Stimulated activated CD8-positive, alpha-beta memory T cell treated with anti-CD3 and anti-CD28 coated beads, Interleukin-7, amount 100 ng/mL, for 24 hours (primary cell): ENCODE measurements at places on chromosomes 11 and 22.

DNA sequence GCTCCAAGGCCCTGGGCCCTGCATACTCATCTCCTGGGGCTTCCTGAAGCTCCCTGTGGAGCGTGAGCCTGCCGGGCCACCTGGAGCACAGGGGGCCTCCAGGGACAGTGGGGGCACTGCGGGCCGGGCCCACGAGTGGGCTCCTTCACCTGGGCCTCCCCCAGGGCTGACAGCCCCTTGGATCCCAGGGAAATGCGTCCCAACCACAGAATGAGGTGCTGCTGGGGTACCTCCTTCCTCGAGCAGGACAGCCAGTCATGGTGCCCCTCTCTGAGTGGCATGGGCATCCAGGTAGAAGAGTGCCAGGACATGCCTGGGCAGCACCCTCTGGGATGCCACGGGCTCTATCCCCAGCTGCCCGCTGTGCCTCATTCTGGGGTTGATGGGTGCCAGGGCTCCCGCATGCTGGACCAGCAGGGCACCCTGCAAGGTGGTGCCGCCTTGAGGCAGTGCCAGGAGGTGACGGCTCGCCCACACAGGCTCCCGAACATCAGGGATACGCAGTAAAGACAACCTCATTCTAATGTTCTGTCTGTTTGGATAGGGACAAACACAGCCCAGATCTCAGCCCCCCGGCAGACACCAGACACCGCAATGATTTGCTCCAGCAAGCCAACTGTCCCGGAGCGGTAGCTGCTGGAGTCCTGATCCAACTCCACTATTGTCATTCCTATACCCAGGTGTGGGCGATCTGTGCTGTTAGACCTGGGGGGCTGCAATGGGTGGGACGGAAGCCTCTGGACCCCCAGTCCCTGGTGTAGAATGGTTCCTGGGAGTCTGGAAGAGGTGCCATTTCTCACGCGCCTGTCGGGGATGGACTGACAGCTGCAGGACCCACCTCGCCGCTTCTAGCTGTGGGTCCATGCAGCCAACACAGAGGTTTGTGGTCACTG, 25.8 kb downstream of the KRTAP5-5 start:
- no peak for DNase-seq

GRCh38 chr11:118913411-118914125, 12.2 kb downstream of the BCL9L start:
- no peak for DNase-seq

DNA sequence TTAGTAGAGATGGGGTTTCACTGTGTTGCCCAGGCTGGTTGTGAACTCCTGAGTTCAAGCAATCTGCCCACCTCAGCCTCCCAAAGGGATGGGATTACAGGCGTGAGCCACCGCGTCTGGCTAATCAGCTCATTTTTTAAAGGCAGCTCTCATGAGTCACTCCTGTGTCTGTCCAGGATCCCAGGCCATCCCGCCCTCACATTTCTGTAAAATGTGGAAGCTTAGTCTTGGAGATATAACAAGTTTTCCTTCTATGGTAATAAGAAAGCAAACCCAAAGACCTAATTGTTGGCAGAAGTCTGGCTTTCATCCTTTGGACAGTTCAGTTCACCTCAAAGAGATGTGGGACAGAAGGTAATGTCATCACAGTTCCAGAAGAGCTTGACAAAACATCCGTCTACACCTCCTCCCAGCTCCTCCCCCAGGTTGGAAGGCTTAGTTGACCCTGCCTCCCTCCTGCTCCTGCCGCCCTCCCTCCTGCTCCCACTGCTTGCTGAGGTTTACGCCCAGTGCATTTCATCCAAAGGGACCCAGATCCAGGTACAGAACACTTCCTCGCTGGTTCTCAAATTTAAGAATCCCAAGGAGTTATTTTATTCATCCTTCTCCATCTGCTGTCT, 6.4 kb downstream of the DRD2 start:
- no peak for DNase-seq

DNA sequence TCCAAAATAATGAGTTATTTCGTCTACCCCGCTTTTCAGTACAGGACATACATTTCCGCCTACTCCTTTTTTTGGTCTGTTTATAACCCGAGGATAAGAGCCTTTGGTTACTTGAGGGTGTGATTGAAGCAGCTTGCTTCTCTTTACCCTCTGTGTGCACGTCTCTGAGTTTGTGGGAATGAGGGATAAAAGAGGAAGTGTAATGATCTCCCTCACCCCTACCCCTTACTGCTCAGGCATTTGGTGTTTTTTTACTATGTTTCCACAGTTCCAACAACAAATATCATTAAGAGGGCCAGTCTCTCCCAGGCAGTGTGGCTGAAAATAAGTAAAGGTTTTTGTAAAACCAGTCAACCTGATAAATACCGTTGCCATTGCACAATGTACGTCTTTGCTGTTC, 83.2 kb upstream of the GAL start:
- DNase-seq: no peak

DNA sequence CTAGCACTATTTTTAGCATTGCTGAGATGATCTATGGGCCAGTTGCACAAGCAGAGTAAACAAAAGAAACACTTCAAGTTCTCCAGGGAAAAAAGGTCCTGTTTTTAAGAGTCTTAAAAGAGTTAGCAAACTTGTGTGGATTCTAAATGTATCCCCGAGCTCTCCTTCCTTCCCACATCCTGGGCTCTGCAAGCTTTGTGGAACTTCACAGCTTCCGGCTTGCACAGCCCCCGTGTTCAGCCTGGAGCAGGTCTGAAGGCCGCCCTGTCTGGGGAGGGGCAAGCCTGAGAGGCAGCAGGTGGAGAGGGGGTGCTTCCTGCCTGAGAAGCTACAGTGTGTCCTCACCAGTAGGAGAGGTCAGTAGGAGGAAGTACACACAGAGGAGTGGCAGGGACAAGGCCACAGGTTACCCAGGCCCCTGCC, 35.1 kb upstream of the SUSD2 start:
- no peak for DNase-seq

GRCh38 chr11:115682101-115682500, 177.9 kb upstream of the CADM1 start:
- DNase-seq: no peak

GRCh38 chr11:60241786-60242185, 1.2 kb downstream of the MS4A4E start:
- DNase-seq: no peak

DNA sequence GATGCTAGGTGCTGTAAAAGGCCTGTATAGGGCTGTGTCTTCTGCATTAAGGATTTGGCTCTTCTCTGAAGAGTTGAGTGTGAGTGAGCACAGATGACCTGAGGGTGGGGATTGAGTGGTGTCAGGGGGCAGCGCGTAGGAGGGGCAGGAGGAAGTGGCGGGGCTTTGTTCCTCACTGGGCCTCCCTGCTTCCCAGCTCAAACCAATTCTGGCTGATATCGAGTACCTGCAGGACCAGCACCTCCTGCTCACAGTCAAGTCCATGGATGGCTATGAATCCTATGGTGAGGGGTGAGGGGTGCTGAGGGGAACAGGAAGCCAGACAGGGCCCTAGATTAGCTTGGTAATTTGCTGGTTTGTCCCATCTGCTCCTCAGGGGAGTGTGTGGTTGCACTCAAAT, 9.1 kb downstream of the PHOX2A start:
- DNase-seq: no peak

GRCh38 chr11:112437096-112437495, 176.4 kb upstream of the PLET1 start:
- no peak for DNase-seq

GRCh38 chr11:31986201-31986889, 104.5 kb upstream of the RCN1 start:
- DNase-seq: no peak

DNA sequence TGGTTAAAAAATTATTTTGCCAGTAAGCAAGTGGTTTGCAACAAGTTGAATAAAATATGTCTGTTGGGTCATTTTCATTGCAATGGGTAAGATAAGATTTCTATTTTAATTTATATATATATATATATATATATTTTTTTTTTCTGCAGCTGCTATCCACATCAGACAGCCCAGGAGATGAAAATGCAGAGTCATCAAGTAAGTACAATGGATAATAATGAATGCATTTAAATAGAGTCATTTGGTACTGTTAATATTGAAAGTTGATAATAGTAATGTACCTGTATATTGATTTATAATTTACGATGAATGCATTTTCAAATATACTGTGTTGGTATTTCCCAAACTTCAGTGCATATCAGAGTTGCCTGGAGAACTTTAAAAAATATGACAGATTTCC, 11.5 kb downstream of the BIRC3 start:
- DNase-seq: no peak

DNA sequence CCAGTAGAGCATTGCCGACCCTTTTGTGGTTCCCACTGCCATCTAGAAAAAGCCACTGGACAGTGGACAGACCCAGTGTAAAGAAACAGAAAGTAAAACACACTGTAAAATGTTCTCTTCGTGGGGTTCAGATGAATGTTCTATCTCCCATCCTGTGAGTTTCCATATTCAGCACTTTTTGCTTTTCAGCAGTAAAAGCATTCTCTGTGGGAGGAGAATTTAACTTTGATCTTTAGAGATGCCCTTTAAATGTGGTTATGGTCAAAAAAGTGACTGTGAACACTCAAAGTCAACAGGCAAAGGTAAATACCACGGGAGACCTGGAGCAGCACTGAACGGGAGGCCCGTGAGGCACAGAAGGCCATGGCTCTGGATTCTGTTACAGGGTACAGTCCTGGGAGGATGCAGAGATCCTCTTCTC, 53.9 kb downstream of the FLI1 start:
- no peak for DNase-seq

DNA sequence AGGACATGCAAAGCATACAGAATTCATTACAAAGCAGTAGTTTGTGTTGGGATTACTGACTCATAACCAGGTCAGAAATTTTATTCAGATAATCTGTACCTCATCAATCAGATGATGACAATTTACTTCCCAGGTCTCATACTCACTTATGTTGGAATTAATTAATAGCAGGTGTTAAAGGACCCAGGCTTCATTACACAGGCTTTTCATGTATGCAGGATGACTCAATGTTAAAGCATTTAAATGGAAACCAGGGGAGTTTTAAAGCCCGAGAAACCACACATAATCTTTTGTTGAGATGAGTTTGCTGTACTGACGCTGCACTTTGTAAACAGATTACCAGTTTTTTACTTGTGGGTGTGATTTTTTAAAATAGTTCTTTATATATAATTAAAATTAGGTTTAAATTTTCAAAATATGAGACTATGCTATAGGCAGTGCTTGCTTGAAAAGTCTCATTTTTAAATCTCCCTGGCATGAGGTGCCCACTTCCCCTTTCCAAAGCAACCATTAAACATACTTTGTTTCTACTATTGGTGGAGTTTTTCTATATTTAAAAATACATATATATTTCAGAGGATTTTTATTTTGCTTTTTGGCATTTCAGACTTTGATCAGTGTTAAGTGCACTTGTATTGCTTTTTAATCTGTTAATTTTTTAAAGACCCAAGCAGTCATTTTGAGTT, 41.0 kb downstream of the CEP57 start:
- DNase-seq: no peak

DNA sequence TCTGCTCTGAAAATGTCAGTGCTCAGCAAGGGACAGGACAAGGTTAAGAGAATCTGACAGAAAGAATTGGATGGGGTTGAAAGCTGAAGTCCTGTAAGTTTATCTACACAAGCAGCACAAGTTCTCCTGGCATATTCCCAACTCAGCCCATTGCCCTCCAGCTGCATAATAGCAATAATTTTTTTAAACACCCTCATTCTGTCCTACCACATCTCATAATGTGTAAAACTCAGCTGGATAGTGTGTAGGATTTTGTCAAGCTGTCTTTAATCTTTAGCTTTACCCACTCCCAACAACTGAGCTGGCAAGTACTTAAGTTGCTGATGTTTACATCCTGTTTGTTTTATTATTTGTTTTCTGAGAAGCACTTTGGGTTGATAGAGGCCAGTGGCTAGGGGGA, 158.9 kb downstream of the CADM1 start:
- DNase-seq: no peak

GRCh38 chr11:133545199-133545803, 13.0 kb upstream of the OPCML start:
- no peak for DNase-seq

DNA sequence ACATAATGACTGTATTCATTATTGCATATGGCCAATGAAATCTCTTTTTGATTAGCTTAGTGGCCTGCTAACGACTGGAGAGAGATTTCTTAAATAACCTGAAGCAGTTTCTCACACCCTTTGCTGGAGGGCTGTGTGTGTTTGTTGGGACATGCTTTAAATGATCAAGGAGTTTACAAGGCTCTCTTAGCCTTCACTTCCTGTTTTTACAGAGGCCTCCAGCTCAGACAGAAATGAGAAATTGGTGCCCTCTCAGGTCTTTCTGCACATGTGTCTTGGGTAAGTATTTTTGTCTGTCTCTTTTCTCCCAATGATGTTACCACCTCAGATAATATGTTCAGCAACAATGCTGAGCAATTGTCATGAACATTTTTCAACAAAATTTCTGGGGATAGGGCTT, 884.4 kb upstream of the CNTN5 start:
- no peak for DNase-seq

DNA sequence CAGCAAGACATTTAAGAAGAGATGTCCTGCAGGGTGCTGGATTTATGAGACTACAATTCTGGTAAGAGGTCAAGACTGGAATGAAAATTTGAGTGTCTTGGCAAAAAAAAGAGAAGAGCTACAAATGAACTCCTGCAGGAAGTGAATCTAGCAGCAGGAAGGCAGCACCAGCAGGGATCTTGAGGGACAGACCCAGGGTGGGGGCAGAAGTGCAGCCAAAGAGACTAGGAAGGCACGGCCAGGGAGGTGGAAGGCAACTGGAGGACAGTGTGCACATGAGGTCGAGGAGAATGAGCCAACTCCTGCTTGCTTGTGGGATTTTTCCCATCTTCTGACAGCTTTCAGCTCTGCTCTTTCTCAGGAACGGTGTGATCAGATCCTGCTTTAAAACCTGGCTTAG, 263.2 kb downstream of the BUD13 start:
- DNase-seq: no peak

DNA sequence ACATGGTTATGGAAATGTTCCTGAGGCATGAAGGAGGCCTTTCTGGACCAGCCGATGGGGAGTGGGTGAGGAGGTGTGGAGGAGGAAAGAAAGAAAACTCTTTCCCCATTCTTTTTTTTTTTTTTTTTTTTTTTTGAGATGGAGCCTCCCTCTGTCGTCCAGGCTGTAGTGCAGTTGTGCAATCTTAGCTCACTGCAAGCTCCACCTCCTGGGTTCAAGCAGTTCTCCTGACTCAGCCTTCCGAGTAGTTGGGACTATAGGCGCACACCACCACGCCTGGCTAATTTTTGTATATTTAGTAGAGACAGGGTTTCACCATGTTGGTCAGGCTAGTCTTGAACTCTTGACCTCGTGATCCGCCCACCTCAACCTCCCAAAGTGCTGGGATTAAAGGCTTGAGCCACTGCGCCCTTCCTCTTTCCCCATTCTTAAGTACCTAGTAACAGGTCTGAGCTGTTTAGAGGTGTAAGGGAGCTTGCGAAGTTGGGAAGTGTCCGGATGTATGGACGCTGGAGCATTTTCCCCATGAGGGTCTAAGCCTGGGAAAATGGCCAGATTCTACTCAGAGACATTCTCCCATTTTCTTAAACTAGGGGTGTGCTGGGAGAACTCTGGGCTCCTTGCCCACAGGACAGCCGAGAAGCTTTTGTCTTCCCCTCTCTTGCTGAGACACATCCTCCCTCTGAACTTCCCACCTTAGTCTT, 135.8 kb downstream of the TEAD1 start:
- DNase-seq: no peak
